Stimulated activated CD4-positive, alpha-beta T cell treated with anti-CD3 and anti-CD28 coated beads, Interleukin-12 subunit alpha, Interleukin-12 subunit beta, amount 100 ng/mL, for 48 hours (primary cell): ENCODE measurements at places on chromosomes 3 and 15.

GRCh38 chr3:194301730-194302129 is 49.4 kb downstream of the CPN2 start:
- no peak for DNase-seq

DNA sequence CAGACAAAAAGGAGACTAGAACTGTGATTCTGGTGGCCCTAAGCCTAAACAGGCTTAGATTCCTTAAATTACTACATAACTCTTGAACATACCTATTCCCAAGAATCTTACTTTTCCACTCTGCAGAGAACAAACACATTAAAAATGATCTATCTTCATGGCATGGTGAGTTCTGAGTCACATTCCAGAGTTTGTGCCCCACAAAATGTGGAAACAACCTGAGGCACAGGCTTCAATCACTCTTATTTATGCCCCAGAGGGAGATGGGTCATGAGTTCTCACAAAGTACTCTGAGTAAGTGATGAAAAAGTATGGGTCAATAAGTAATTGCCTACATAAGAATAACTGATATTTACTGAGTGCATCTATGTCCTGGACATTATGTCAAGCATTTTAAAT is 137.5 kb upstream of the SLC2A2 start:
- DNase-seq = no peak

DNA sequence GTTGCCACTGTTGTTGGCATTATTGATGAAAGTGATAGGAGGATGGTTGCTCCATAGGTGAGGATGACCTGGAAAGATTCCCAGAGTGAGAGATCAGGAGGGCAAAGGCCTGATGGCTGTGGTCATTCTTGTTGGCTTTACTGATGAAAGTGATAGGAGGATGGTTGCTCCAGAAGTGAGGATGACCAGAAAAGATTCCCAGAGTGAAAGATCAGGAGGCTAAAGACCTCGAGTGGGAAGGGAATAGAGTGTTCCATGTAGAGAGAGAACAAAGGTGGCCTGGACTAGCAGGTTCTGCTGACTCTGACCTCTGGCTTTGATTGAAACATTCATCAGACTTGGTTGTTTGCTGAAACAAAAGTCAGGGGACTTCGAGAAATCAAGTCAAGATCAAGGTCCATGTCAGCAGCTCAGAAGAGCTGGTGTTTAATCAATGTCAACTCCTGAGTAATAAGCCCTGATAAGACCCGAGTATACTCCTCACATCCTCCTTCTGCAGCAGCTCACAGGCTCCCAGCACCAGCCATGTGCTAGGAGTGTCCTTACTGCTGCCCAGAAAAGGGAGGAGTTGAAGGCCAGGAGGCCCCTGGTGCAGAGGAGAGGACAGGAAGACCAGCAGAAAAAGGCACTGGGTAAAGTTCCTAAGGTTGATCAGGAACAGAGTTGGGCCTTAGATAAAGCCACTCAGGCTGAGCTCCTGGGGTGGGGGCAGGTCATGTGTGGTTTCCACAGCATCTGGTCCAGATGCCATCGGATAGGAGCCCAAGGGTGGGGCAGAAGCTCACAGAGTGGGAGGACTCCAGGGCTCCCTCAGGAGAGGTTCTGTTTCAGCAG is 19.9 kb downstream of the CYP8B1 start:
- no peak for DNase-seq

- no peak for DNase-seq
Measured at GRCh38 chr15:51267051-51267702, 71.2 kb downstream of the CYP19A1 start.

- DNase-seq = no peak
Measured at GRCh38 chr3:127699416-127700300, 26.9 kb downstream of the ABTB1 start.

DNA sequence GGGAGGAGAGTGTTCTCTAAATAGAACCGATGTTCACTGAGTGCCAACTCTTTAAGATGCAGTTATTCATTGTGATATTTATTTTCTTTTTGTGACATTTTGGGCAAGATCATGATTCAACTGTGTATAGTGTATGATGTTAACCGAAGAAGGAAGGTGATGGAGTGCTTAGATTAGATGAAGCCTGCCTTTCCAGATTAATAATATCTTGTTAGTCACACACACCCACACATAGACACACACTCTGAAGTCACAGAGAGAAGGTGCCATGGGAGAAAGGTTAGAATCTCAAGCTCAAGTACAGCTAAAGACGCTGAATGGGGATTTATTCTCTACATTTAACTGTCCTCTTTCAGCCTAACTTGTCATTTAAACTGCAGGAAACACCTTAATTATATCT is 77.0 kb downstream of the SLC9A9 start:
- DNase-seq = no peak

GRCh38 chr3:62567097-62568021 is 194.0 kb upstream of the FEZF2 start:
- no peak for DNase-seq

DNA sequence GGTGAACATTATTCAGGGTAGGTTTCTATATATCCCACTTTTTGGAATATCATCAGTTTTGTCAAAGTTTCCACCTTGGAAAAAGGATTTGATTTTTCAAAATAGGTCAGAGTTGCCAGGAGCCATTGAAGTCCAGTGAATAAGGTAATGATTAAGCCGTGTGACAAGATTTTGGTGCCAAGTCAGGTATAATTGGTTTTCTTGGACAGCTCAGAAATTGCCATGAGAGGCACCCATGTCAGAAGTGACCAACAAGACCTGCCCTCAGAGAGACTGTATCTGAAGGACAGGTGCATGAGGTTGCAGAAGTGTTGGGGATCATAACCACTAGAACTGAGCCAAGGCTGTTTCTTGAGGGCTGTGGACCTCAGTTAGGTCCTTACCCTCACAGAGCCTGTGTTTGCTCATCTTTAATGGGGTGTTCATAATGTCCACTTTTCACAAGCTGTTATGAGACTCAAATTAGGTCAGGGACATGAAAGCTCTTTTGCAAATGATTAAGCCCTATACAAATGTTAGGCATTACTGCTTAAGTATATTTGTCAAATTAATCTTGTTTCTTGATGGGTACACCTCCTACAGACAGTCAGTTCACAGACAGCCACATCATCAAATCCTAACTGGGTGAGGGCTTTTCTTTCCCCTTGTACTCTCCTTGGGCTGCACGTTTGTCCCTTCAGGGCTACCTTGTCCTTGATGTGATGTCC is 32.3 kb downstream of the CASR start:
- no peak for DNase-seq

- no peak for DNase-seq
Measured at GRCh38 chr3:111577798-111578685, 17.1 kb downstream of the ZBED2 start.

DNA sequence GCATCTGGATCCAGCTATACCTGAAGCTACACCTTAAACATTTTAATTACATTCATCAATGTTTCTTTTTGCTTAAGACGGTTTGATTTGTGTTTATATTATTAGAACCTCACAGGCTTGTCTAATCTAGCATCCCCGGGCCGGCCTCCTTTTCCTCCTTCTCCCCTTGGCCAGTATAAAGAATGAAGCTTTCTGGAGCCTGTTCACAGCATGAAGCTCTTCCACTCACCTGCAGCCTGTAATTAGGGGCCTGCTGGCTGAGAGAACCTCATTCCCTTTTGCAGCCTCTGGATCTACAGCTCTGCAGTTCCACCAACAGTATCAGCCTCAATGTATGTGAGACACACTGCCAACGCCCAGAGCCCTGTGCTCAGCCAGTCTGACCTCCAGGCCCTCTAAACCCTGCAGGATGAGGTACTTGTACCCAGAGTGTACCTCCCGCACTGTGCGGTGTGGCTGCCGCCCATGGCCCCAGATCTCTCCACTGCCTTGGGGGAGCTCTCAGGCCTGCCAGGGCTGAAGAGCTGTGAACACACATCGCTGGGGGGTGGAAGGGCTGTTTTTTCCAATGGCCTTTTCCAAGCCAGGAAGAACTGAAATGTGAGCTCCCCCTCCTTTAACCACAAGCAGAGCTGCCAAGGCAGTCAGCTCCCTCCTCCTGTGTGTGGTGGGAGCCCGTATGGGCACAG is 114.7 kb upstream of the ALDH1A3 start:
- DNase-seq = no peak

DNA sequence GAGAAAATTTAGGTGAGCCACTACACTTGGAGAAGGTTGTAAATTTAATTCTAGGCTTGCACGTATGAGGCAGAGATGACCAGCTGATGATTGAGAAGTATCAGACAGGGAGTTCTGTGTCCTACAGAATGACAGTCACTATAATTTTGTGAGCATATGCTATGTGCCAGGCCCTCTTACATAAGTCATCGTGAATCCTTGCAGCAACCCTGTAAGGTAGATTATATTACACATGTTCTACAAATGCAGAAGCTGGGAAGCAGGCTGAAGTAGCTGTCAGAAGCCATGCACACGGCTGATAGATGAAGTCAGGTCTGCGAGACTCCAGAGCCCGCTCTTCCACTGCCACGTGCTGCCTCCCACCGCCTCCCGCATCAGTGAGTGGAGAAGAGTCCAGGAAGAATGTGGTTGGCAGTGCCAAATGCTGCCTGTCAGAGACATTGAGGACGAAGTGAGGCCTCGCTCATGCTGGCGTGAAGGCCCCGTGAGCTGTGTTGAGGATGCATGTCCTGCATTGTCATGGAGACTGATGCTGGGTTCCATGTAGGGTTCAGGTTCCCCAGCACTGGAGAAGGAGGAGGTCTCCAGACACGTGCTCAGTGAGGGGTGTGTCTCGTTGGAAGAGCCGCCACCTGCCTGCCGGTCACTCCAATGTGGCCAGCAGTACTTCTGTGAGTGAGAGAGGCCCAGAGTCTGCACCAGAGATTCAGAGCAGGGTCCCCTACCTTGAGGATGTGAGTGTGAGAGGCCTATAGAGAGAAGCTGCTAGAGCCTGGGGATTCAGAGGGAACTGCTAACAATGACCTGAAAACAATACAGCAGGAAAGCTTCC is 123.3 kb upstream of the PLXNA1 start:
- DNase-seq = no peak

GRCh38 chr3:194251461-194251860 is 99.7 kb downstream of the CPN2 start:
- no peak for DNase-seq

GRCh38 chr3:58003093-58003492 is 5.1 kb upstream of the FLNB start:
- DNase-seq = no peak

- DNase-seq = no peak
Measured at GRCh38 chr3:50008931-50009330, 69.0 kb downstream of the RBM6 start.

DNA sequence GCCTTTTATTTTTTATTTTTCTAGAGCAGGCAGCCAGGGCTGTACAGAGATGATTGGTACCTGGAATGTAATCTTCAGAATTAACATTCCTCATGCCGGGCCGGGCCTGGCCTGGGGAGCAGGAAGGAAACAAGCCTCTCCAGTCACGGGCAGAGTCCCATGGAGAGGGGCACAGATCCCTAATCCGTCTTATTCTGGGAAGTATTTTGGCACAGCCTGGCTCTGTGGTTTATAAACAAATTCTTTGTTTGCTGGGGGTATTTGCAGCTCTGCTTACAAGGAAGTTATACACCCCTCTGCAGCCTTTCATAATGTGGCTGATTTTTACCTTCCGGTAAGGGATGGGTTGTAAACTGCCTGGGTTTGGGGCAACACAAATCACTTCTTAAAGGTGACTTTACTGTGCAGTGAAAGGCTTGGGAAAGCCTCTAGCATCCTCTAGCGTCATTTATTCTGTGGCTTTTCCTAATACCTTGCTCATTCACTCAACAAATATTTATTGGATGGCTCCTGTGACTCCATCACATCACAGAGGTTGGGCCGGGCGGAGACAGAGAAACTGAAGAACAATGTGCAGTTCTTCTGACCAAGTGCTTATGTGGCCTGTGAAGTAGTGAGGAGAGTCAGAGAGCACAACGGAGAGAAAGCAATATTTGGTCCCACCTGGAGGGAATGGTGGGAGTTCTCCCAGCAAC is 2.7 kb downstream of the SLC6A20 start:
- DNase-seq = no peak

GRCh38 chr3:105613120-105613519 is 246.4 kb downstream of the ALCAM start:
- DNase-seq = no peak

- DNase-seq = no peak
Measured at GRCh38 chr3:25432176-25432720, 4.2 kb downstream of the RARB start.

- no peak for DNase-seq
Measured at GRCh38 chr3:46375814-46376213, 5.1 kb downstream of the CCR5 start.

- DNase-seq = no peak
Measured at GRCh38 chr3:193796089-193796488, 203.1 kb downstream of the OPA1 start.

DNA sequence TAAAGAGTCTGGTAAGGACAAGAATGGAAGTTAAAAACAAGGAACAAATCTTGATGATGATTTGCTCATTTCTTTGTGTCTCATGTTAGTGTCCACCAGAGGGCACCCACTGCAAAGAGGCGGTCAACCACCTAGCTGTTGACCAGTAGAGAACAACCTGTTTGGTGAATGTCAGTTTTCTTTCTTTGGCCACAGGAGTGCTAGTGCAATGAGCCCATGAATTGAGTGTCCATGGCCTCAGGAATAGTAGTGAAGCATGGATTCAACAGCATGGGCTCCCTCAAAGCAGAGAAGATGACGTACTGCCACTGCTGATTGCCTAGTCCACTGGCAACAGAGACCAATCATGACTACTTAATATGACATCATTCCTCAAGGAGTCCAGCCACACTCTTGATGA is 10.7 kb upstream of the CNTN6 start:
- no peak for DNase-seq

DNA sequence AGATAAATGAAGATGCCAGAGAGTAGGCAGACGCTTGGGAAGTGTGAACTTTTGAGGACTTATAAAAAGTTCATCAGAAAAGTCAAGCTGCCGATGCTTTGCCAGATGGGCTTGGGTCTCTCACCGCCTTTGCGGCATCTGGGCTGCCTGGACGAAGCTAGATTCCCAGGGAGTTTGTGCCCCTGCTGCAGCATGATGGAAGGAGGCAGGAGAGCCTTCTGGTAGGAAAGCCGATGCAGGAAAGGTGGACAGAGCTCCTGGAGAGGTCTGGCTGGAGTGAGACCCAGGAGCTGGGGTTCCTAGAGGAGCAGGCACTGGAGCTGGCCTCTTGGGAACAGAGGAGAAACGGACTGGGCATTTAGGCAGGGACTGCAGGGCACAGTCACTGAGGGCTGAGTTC is 51.9 kb upstream of the ATP2B2 start:
- DNase-seq = no peak

GRCh38 chr3:12681943-12682390 is 18.1 kb upstream of the RAF1 start:
- DNase-seq = no peak

DNA sequence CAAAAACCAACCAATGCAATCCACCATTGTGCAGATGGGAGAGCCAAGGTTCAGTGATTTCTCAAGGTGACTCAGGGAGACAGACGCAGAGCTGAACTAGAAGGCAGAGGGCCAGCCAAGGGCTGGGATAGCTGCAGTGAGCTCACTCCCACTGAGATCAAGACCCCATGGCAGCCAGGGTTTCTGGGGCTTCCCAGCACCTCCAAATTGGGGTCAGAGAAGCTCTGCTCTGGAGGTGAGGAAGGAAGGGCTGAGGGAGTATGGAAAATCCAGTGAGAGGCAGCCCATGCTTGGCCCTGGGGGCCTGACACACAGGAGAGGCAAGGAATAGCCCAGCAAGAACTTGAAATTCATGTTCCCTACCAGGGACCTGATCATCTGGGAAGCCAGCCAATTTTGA is 61.0 kb downstream of the ISG20 start:
- no peak for DNase-seq

- DNase-seq = no peak
Measured at GRCh38 chr3:124779751-124780191, 49.5 kb downstream of the UMPS start.
